ENCODE measurements at places on chromosomes 6 and 20.

DNA sequence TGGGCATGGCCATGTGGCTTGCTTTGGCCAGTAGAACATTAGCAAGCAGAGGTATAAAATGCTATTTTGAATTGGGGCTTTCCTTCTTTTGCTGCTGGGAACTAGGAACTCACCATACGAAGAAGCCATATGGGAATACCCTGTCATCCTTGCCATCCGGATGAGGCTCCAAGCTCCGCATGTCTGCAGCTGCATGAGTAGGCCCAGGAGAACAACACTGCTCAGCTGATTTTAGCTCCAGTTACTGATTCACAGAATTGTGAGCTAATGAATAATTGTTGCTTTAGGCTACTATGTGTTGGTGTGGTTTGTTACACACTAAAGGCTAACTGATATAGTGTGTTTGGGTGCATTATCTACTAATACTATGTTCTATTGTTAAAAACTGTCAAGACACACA, 2.7 kb upstream of the PLCB4 start:
- no peak for DNase-seq

DNA sequence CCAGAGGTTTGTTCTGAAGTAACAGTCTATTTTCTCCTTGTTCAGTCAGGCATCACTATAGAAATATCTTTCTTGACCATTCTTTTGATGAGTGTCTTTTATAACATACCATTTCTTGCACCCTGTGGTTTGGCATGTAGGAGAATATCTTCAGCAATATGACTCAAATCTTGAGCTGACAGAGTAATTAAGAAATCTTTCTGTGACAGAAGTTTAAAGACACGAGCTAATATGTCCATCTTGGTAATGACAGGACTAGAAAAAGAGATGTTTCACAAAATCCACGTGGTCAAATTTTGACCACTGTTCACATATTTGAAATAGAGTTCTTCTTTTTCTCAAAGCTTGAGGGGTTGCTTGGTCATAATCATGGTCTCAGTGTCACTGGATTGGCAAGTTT, 149.9 kb downstream of the MYB start:
- no peak for DNase-seq

DNA sequence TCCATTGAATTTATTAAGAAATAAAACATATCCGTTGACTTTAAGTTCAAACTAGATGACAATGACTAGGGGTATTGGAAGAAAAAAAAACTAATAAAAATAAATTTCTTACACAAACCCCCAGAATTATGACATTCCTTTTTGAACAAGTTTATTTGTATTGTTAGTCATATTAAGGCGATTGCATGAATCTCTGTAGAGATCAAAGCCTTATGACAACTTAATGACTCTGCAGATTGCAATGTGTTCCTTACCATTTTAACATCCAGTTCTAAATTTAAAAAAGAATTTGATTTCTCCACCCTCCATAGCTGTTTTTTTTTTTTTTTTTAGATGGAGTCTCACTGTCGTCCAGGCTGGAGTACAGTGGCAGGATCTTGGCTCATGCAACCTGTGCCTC, 189.8 kb upstream of the CEP162 start:
- DNase-seq, result no peak

- DNase-seq, result no peak
Observed at GRCh38 chr6:16800341-16800740, 39.1 kb upstream of the ATXN1 start.

DNA sequence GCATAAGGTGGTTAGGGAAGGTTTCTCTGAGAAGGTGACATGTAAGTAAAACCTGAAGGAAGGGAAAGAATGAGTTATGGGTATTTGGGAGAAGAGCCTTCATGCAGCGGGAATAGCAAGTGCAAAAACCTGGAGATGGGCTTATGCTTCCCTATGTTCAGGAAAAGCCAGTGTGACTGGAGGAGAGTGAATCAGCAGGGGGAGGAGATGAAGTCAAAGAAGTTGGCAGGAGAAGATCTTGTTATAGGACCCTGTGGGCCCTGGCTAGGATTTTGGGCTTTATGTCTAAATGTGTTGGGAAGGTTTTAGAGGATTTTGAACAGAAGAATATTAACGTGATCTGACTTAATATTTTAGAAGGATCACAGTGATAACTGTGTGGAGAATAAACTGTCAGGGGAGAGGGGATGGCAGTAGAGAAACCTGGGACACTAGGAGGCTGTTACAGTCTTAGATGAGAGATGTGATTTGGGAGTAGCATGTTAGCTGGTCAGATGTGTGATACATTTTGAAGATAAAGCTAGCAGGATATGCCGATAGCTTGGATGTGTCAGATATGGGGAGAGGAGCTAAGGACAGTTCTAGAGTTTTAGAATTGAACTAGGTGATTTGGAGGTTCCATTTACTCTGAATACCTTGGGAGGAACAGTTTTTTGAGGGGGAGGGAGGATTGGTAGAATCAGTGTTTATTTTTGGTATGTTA, 41.0 kb downstream of the PHF3 start:
- no peak for DNase-seq

DNA sequence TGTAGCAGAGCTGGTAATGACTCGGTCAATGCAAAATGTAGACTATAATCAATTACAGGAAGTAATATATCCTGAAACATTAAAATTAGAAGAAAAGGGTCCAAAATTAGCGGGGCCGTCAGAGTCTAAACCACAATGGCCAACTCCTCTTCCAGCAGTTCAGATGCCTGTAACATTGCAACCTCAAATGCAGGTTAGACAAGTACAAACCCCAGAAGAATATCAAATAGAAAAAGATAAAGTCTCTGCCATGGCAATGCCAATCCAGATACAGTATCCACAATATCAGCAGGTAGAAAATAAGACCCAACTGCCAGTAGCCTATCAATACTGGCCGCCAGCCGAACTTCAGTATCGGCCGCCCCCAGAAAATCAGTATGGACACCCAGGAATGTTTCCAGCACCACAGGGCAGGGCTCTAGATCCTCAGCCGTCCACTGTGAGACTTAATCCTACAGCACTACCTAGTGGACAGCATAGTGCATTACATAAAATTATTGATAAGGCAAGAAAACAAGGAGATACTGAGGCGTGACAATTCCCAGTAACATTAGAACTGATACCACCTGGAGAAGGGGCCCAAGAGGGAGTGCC, 158.4 kb downstream of the GPX5 start:
- no peak for DNase-seq

GRCh38 chr6:3532296-3532916, 75.6 kb upstream of the SLC22A23 start:
- no peak for DNase-seq

DNA sequence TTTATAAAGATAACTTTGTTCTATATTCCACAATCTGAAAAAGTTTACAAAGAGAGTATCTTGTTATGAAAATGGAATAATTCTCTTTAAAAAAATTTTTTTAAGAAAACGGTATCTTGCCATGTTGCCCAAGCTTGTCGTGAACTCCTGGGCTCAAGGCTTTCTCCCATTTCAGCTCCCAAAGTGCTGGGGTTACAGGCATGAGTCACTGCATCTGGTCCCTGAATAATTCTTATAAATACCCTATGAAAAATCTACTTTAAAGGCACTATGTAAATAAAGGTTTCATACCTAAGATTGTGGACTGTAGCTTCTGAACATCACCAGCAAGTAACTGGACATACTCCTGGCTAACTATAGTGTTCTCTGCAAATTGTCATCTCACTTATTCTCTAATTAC, 60.3 kb downstream of the SAMD3 start:
- no peak for DNase-seq

- DNase-seq, result no peak
Observed at GRCh38 chr6:27250277-27251111, 3.0 kb downstream of the PRSS16 start.

DNA sequence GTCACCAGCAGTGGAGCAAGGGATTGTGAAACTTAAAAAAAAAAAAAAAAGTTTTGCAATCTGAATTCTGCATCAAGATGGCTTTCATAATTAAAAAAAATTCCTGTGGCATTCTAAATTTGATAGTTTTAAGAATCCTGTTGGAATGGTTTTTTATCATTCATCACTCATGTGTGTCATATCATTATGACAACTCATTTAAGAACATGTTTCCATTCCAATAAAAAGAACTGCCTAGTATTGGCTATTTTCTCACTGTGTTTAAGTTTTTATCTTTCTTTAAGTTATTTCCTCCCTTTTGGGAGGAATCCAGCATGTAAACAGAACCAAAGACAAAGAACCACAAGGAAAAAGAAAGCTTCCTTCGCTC, 26.2 kb upstream of the RHAG start:
- DNase-seq, result no peak

DNA sequence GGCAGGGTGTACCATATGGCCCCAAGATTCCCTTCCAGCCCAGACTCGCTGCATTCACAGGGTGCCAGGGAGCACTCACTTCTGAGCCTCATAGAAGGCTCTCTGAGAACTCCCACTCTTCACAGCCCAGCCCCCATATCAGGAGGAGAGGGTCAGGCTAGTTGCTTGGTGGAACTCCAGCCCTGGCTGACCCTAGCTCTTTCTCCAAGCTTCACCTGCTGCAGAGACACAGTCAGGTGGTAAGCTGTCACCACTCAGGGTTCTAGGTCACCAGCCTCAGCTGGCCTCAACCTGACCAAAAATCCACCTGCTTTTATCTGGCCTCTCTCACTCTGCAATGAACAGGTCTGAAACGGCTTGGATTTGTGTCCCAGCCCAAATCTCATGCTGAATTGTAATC, 162.7 kb upstream of the MLN start:
- DNase-seq, result no peak

DNA sequence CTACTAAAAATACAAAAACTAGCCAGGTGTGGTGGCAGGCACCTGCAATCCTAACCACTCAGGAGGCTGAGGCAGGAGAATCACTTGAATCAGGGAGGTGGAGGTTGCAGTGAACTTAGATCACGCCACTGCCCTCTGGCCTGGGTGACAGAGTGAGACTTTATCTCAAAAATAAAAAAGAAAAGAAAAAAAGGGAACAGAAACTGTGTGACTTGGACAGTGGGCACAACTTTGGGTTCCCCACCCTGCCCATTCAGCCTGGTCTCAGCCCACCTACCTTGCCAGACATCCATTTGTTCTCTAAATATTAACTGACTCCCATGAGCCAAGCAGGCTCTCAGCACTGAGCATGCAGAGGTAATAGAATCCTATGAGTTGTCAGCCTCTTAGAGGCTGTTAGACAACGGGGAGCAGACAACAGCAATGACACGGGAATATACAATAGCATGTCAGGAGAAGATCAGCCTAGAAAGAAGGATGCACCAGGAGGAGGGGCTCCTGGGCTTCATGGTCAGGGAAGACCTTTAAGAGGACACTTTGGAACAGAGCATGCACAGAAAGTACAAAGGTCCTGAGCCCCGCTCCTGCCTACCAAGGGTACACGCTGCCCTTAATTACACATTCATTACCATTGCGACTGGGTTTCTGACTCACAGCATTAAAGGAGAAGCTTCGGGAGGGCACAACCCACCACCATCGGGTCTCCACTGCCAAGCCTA, 20.0 kb downstream of the FAM209B start:
- no peak for DNase-seq

DNA sequence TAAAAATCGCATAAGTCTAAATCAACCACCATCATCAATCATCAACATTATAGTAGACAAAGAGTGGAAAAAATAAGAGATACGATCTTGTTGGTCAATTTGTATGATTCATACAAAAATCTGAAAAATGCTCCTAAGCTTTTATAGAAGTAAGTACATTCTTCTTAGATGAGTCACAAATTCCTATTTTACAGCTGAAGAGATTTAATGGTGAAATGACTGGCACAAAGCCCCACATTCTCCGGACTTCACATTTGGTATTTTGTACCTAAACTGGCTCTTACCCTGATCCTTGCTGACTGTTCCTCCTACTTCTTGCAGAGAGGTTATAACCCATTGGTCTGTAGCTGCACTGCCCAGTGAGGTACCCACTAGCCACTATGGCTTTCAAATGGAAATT, 29.9 kb upstream of the PREP start:
- DNase-seq, result no peak

- no peak for DNase-seq
Observed at GRCh38 chr6:146526192-146526591, 17.4 kb upstream of the RAB32 start.

- peak; percentile 21 for DNase-seq
Observed at GRCh38 chr20:58981628-58982364, 740 bp downstream of the NELFCD start.

DNA sequence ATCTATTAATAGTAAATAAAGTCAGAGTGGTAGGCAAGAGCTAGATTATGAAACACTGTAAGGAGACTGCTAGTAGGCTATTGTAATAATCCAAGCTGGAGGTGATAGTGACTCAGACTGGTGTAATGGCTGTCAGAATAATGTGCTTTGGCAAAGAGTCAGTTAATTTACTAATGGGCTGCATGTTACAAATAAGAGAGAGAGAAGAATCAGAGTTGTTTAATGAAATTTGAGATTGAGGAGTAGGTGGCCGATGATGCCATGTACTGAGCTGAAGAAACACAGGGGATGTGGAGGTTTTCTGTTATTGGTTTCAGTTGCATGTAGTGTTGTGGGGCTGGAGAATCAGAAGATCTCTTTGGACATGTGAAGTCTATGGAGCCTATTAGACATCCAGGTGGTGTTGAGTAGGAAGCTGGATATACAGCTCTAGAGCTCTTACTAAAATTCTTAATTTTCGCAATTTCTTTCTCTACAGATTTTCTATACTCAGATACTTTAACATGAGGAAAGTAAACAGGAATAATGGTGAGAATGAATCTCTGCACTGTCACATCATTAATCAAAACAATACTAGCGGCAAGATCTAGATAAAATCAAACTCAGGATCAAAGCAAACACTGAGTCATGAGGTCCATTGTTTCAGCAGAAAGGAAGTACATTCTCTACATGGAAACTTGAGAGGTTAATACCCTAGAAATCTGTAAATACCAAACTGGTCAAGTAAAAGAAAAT, 167.7 kb downstream of the SIM1 start:
- DNase-seq, result no peak

DNA sequence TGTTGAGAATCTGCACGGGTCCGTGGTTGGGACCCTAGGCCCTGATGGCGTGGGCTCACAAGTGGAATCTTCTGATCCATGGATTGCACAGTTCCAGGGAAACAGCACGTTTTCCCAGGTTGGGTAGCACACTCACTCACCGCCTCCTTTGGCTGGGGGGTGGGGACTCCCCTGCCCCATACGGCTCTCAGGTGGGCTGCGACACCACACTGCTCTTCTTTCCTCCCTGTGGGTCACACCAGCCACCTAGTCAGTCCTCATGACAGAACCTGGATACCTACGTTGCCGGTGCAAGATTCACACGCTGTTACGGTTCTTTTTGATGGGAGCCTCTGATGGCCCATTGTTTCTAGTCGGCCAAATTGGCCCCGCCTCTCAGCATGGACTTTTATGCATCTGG, 312.0 kb downstream of the MMUT start:
- no peak for DNase-seq

- DNase-seq, result no peak
Observed at GRCh38 chr6:63426844-63427243, 107.1 kb upstream of the LGSN start.

GRCh38 chr6:141033101-141033500, 1099.6 kb upstream of the GJE1 start:
- DNase-seq, result no peak
